Activated CD4-positive, alpha-beta T cell treated with anti-CD3 and anti-CD28 coated beads, Interleukin-2, Interleukin-6, amounts not matched to agents 100 ng/mL and 50 ng/mL, durations not matched to agents 16 hours and 8 hours (primary cell): ENCODE measurements at places on chromosomes 2 and 18.

GRCh38 chr2:188189356-188189755 lies 102.3 kb upstream of the GULP1 start:
- DNase-seq = no peak

DNA sequence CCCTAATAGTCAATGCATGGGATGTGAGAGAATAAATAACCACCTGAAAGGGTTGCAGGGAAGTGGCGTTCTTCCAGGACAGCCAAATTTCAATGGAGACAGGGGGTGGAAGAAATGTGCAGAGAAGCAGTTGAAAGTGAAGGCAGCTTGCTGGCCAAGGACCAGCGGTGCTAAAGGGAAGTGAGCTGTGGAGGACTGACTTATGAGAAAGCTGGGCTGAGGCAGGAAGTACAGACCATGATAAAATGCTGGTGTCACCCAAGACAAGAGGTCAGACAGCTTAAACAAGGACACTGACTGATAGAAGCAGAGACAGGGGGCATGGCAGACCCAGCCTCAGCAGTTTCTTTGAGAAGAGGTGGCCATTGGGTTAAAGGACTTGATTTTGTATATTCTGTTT lies 106.7 kb downstream of the DTNB start:
- no peak for DNase-seq

- DNase-seq = peak; percentile 70
Observed at GRCh38 chr2:219249203-219249980, 3.7 kb upstream of the TUBA4B start.

DNA sequence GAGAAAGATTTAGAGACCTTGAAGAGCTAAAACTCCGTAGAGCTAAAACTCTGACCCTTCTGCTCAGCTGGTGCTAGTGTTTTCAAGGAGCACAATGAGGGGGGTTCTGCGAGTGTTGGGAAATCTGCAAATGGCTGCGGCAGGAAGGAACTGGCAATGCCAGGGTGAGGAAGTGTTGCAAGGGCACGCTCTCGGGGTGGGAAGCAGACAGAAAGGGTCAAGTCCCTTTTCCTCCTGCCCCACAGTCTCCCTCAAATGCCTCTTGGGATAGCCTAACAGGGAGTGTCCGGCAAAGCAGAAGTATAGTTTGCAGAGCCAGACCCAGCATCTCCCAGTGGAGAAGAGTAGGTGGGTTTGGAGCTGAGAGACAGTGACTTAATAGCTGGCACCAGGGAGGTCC lies 60.5 kb downstream of the NCAPH start:
- no peak for DNase-seq

DNA sequence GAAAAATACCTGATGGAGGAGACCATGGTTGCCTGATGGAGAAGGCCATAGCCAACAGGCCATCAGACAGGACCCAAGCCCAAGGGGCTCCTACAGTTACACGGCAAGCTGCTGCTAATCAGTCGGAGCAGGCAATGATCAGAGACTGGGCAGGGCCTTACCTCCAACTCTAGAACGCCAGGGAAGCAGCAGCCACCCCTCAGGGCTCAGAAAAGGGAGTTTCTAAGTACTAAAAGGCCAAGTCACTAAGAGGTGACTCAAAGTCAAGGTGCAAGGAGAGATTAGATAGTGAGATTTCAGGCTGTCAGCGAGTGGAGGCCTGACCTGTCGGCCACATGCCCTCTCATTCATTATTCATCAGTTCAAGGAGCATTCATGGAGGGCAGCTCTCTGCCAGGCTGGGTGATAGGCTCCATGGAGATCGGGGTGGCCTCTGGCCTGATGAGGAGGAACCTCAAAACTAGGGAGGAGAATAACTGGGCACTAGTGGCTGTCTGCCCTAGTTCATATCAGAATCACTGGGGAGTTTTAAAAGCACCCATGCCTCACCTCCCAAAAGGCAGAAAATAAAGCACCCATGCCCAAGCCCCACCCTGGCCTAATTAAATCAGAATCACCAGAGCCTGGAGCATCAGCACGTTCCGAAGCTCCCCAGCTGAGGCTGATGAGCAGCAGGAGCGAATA lies 3.6 kb downstream of the VIL1 start:
- DNase-seq = no peak

- DNase-seq = no peak
Observed at GRCh38 chr2:46540496-46541331, 61.3 kb downstream of the TMEM247 start.

DNA sequence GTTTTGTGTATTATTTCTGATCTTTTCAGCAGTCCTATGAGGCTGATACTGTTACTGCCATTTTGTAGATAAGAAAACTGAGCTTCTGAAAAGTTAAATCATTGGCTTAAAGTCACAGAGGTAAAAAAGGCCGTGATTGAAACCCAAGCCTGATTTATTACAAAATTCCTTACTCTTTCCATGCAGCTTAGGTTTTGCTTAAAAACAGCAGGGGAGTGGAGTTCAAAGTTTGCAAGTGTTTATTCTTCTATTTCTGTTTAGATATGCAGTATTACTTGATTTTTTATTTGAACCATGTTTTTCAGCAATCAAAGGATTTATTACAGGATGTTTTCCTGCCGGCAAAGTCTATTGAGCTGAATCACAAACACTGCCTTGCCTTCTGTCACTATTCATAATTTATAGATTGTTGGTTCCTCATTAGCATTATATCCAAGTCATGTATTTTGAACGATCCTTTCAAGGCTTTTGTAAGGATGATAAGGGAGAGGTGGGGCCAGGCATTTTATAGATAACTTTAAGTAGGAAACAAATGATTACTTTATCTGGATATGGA lies 31.9 kb upstream of the MSTN start:
- no peak for DNase-seq

DNA sequence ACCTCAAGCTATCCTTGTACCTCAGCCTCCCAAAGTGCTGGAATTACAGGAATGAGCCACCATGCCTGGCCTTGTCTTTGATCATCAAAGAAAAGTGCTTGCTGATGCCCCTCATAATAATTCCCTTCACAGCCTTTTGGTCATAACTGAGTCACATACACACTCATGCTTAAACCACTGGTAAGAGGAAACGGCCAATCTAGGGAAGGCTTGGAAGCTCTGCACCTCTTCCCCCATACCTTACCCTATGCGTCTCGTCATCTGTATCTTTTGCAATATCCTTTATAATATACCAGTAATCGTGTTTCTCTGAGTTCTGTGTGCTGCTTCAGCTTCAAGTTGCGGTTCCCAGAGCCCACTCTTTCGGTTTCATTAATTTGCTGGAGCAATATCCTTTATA lies 4.8 kb upstream of the RNF138 start:
- no peak for DNase-seq

DNA sequence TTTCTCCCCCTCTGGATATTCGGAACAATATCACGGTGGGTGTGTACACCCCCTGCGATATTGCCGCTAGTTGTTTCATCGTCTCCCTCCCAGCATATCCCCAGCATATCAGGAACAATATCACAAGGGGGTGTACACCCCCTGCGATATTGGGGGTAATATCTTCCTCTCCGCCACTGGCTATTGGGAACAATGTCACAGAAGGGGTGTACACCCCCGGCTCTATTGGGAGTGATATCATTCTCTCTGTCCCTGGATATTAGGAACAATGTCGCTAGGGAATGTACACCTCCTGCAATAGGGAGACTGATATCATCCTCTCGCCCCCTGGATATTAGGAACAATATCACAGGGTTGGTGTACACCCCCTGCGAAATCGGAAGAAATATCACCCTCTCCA lies 1932.0 kb downstream of the SUCLG1 start:
- no peak for DNase-seq

GRCh38 chr2:121253021-121253673 lies 31.9 kb downstream of the TFCP2L1 start:
- no peak for DNase-seq

DNA sequence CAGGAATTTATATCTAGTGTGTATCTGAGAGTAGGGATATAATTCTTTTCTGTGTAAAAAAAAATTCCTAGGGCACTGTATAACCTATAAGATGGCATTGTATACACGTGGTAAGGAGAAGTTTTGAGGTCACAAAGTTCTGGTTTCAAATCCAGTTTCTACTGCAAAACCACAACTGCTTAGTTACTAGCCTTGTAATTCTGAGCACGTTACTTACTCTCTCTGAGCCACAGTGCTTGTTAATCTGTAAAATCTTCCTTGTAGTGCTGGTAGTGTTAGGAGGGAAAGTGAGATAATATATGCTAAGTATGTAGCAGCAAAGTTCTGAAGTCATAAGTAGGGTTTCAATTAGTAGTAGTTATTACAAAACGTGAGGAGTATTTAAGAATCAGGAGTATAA lies 175.4 kb downstream of the SATB2 start:
- DNase-seq = no peak

GRCh38 chr2:46236006-46236875 lies 61.0 kb upstream of the EPAS1 start:
- peak; percentile 17 for DNase-seq

DNA sequence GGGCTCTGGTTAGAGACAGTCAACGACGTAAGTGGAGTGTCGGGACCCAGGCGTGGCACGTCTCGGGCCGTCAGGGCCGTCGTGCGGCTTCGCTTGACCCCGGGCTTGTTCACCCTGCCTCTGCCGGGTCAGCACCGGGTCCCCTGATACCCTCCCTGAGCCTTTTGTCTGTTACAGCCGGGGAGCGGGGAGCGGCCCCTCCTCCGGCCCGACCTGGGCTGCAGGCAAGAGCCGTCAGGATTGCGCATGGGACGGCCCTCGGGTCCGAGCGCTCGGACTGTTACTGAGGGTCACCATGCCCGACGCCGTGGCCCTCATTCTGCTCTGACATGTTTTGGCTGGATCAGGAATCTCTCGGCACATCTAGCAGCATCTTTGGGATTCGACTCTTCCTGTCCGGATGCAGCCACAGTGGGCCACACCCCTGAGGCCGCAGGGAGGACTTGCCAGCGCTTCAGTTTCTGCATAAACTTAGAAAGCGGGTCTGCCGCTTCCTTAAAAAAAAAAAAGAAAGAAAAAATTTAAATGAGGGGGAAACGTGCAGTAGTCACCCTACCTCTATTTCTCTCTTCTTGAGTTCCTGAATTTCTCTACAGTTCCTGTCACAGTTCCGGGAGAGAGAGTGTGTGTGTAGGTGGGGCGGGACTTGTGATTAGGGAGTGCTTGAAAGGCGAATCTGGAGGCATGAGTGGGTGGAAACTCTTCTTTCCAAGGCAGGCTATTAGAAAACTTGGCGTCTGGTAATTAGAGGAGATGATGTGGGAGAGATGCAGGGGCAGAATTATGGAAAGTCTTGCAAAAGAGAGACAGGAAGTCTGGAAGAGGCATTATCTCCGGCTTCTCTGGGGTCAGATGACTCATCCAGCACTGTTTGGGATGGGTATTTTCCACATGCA lies 909 bp downstream of the TMEM87B start:
- peak; percentile 47 for DNase-seq

GRCh38 chr2:88832311-88832991 lies 141.0 kb downstream of the RPIA start:
- DNase-seq = no peak

GRCh38 chr18:63844254-63844653 lies 43.3 kb upstream of the SERPINB2 start:
- DNase-seq = peak; percentile 33

- peak; percentile 34 for DNase-seq
Observed at GRCh38 chr2:58571181-58571852, 330.2 kb upstream of the FANCL start.

DNA sequence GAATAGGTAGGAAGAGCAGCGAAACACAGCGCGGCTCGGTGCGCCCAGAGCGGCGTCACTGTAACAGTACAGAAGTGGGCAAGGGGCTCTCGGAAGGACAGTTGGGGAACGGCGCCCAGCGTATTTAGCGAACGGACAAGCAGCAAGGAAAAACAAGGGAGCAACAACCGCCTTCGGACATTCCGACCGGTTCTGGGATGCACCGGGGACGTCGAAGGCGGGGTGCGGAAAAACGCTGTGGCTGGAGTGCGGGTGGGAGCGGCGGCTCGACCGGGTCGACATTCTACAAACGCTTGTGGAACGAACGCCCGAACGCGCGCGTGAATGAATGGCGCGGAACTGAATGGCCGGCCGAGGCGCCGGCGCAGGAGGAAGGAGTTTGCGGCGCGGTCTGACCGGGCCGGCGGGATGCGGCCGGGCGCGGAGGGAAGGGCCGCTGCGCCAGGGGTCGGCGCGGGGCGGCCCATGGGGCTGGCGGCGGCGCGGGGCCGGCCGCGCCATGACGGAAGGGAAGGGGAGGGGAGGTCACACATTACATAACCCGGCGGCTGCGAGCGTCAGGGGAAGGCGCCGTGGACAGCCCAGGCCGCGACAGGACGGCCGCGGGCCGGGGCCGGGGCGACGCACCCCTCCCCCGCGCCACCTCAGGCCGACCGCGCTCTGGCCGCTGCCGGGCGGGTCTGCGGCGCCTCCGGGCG lies 605 bp downstream of the REV1 start:
- DNase-seq = peak; percentile 64

DNA sequence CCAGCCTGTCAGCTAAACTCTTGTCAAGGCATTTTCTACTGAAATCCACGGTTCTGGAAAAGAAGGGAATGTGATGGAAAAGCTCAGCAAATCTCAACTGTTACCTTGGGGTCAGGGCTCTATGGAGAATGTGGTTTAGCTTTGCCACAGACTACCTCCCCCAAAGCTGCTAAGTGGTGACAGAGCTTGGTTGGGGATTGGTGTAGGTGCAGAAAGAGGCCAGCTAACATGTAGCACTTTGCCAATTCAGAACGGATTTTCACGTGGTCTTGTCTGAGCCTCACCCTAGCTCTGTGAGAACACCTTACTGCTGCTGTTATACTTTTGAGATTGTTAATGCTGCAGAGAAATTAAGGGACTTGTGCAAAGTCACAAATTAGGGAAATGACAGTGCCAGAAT lies 331.1 kb downstream of the RND3 start:
- DNase-seq = no peak

DNA sequence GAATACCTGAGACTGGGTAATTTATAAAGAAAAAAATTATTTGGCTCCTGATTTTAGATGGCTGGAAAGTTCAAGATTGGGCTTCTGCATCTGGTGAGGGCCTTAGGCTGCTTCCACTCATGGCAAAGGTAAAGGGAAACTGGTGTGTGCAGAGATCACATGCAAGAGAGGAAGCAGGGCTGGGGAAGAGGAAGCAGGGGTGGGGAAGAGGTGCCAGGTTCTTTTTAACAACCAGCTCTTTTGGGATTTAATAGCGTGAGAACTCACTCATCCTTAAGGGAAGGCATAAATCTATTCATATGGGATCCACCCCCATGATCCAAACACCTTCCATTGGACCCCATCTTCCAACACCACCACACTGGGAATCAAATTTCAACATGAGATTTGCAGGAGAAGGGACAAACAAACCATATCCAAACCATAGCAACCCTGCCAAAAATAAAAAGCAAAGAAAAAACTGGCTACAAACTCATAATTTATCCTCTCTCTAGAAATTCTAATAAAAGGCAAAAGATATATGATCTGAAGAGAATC lies 30.4 kb downstream of the PRKRA start:
- DNase-seq = no peak
